Right renal pelvis (tissue), 4 donors: ENCODE measurements at places on chromosomes 12 and 14. TPM values are rescaled to one million over a fixed set of nuclear protein-coding genes. Genes with fewer than 3 reads are reported as not detected.

GRCh38 chr14:69559581-69560011 lies 15.1 kb downstream of the CCDC177 start:
- no peak for DNase-seq

GRCh38 chr12:29081101-29081500 lies 68.0 kb upstream of the FAR2 start:
- DNase-seq, result no peak

- DNase-seq, result no peak
Measured at GRCh38 chr14:23028799-23029198, 5.9 kb downstream of the PSMB5 start.

- no peak for DNase-seq
Measured at GRCh38 chr12:121770813-121771625, 22.5 kb downstream of the RHOF start.

HOXC4 gene
- 49.9 TPM for polyA plus RNA-seq

DNA sequence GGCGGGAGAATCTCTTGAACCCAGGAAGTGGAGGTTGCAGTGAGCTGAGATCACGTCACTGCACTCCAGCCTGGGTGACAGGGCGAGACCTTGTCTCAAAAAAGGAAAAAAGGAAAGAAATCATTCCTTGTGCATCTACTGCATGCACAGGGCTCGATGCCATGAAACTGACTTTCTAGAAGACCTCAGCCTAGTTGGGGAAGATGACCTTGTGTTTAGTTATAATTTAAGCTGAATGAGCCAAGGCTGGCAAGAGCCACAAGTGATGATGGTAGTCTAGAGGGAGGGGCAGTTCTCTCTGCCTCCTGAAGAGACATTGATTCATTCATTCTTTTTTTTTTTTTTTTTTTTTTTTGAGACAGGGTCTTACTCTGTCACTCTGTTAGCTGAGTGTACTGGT lies 24.2 kb downstream of the ACACB start:
- no peak for DNase-seq

DNA sequence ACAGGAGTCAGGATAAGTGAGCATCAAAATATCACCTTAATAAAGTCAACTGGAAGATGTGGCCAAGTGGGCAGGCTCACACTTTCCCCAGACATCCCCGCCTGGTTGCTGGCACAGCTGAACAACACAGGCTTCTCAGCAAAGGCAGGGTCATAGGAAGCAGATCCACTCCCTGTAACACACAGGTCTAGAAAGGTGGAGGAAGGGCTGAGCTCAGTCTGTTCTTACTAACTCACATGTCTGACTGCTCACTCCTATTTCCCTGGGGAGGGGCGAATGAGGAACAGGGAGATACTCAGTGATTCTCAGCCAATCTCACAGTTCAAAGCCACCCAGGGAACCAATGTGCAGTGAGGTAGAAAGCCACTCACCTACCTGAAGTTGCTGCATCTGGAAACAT lies 45.0 kb upstream of the AMN1 start:
- DNase-seq, result no peak

IL26 gene
- polyA plus RNA-seq, result not detected

GRCh38 chr12:78275886-78276285 lies 445.2 kb downstream of the NAV3 start:
- DNase-seq, result no peak

DNA sequence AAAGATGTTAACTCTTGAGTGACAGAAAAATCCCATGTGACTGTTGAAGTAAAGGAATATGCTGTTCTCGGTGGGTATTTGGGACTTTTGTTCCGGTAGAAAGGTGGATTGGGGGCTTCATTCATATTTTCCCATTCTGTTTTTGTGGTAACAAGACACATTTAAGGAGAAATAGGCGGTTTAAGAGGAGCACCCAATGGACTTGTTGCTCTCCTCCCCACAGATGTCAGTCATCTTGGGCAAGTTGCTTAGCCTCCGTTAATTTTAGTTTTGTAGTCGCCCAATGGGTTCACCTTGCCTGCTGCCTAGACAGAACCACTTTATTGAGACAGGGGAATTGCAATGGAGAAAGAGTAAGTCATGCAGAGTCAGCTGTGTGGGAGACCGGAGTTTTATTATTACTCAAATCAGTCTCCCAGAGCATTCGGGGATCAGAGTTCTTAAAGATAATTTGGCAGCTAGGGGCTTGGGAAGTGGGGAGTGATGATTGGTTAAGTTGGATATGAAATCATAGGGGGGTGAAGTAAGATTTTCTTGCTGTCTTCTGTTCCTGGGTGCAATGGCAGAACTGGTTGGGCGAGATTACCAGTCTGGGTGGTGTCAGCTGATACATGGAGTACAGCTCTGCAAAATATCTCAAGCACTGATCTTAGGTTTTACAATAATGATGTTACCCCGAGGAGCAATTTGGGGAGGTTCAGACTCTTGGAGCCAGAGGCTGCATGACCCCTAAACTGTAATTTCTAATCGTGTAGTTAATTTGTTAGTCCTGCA lies 50.3 kb downstream of the SLC38A1 start:
- DNase-seq, result no peak

GRCh38 chr14:95330591-95331370 lies 11.1 kb upstream of the CLMN start:
- no peak for DNase-seq

BCDIN3D gene
- polyA plus RNA-seq, result 7.9 TPM

ANO4 gene
- polyA plus RNA-seq, result 0.75 TPM

GPR68 gene
- polyA plus RNA-seq, result 1.7 TPM

DNA sequence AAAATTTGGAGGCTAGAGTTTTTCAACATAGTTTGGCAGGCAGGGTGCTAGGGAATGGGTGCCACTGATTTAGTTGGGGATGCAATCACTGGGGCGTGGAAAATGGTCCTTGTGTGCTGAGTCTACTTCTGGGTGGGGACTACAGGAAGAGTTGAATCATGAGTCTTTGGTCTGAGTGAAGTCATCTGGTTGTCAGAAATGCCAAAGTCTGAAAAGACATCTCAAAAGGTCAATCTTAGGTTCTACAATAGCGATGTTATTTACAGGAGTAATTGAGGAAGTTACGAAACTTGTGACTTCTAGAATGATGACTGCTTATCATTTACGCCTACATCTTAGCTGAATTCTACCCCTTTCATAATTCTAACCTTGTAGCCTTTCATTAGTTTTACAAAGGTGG lies 209.1 kb downstream of the NUBPL start:
- DNase-seq, result no peak

SLC6A12 gene
- polyA plus RNA-seq, result 18.5 TPM

DNA sequence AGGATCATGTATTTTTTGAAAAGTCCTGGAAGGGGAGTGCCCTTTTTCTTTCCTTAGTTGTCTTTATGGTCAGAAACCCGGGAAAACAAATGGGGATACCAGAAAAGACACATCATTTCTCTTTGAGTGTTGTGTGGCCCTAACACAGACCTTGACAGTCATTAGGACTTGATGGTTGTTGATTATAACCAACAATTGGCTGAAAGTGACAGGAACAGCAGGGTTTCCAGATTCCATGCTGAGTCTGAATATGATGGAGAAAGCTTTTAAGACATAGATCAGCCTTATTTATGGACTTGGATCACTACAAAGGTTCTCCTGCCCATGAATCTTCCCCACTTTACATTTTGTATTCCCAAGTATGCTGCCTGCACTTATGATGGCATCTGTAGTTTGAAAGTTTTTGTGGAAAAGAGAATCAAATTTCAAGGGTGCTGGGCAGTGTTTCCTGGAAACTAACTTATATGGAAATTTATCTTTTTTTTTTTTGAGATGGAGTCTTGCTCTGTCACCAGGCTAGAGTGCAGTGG lies 30.4 kb downstream of the POLR3B start:
- DNase-seq, result no peak
